ENCODE measurements at places on chromosomes 5 and 9. TPM values are rescaled to one million over a fixed set of nuclear protein-coding genes. Genes with fewer than 3 reads are reported as not detected.

SPACA9 gene
- total RNA-seq, result 4.4 TPM

GLRA1 gene
- total RNA-seq, result not detected

CANX gene
- 554 TPM for total RNA-seq

DNA sequence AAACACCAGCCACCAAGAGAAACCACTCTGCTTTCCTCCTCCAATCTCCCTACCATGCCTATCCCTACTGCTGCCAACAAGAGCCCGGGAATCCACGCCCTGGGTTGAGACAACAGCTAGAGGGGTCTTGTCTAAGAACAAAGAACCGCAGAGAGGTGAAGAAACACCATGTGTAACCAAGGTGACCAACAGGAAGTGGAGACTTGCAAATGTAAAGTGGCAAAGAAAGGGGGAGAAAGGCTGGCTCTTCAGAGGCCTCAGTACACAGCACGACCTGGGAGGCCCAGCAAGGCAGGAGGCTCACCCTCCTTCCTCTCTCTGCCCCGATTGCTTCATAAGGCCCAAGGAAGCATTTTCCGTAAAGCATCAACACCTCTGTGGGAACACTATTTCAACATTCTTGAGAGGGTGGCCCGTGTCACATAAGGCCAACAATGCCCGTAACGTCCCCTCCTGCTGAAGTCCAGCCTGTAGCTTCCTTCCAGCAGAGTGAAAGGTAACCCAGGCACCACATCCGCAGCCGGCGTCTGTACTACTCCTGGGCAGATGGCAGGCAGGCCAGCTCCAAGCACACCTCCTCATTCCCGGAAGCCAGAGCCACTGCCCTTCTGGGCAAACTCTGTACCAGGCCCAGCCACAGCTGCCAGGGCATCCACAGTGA, 18.3 kb downstream of the CCNJL start:
- H3K4me1 ChIP-seq, result no peaks in the 10 kb centered on the region
- H3K27ac ChIP-seq, result no peak overlapping the region
- H3K36me3 ChIP-seq, result no peaks in the 10 kb centered on the region
- H3K27me3 ChIP-seq, result no peaks in the 10 kb centered on the region

GRCh38 chr5:39072925-39073766, 1.1 kb downstream of the RICTOR start:
- peaks cover 45% of the 10 kb centered on the region for H3K4me1 ChIP-seq
- peak; percentile 76 for DNase-seq
- peaks cover 22% of the 10 kb centered on the region for H3K36me3 ChIP-seq
- H3K27ac ChIP-seq, result peak overlapping the region; percentile 90

DNA sequence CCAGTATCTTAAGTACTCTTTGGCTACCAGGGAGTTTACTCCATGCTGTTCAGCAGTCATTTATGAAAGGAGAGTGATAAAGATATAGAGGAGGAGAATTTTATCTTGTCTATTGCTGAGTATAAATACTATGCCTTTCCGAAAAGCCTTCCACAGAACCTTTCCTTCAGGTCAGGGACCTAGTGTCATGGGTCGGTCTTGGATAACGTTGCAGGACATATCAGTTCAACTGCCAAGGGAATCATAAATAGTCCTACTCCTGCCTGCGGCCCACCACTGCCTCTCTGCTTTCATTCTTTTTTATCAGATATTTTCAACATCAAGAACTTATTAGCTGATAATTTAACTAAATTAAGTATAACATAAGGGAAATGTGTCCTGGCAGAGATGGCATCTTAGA, 122.0 kb upstream of the CCDC152 start:
- DNase-seq, result no peak
- H3K36me3 ChIP-seq, result no peaks in the 10 kb centered on the region
- H3K27ac ChIP-seq, result no peak overlapping the region

GRCh38 chr9:127541865-127542264, 70.2 kb upstream of the STXBP1 start:
- no peak overlapping the region for H3K27ac ChIP-seq
- H3K36me3 ChIP-seq, result no peaks in the 10 kb centered on the region
- H3K4me3 ChIP-seq, result no peak overlapping the region
- DNase-seq, result no peak

DNA sequence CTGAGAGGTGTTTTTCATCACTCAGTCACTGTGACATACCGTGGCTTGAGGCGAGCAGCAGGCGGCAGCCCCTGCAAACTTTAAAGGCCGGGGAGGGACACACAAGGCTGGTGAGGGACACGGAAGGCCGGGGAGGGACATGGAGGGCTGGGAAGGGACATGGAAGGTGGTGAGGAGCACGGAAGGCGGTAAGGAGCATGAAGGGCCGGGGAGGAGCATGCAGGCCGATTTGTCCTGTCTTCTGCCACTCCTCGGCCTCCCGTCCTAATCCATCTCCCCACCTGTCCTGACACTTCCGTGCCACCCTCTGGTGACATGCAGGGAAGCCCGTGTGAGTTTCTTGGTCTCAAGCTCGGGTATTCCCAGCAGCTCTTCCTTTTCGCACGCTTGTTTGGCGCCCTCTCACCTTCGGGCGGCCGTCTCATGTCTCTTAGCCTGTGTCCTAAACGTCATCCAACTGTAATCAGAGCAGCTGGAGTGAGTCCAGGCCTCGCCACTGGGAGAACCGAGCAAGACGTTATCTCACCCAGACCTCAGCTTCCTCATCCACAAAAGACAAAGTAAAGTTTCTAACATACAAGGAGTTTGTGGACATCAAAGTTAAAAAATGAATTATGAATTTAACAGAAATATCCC, 126.5 kb downstream of the MRPL36 start:
- peaks cover 42% of the 10 kb centered on the region for H3K27me3 ChIP-seq
- H3K4me1 ChIP-seq, result peaks cover 3% of the 10 kb centered on the region
- DNase-seq, result no peak
- no peak overlapping the region for H3K27ac ChIP-seq
